NCI-H1092 treated with DMSO at 0.1 percent for 48 hours (cell line): ENCODE measurements at places on chromosomes 5 and 9.

GRCh38 chr9:104992659-104993058, 64.7 kb upstream of the ABCA1 start:
- DNase-seq: no peak

GRCh38 chr9:92480291-92480771, 2.0 kb downstream of the ASPN start:
- DNase-seq: no peak

DNA sequence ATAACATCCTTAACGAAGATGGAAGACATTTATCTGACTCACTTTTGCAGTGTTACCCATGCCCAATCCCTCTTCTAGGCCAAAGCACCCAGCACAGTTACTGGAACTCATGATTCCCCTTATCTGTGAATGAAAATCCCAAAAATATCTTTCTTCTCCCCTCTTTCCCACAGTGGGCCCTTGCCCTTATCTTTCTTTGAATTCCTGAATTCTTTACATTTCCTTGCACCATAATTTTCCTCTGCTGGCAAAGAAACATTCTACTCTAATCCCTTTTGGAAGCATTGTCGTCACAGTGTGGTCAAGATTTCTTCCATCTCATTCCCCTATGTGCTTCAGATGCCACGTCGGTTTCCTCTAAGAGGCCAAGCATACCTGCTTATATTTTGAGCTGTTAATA, 135.9 kb upstream of the LIFR start:
- no peak for DNase-seq

DNA sequence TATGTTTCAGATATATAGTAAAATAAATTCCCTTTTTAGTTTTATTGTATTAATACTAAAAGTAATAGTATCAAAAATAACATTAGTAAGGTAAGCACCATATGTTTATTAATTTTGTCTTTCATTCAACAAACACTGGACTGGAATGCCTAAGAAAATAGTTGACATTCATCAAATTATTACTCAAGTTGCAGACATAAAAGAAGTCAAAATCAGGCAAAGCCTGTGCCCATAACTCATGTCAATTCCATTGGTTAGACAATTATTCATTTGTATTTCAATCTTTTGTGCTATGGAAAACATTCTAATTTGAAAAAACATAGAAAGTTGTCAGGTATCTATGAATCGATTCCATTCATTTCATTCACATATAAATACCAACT, 158.9 kb downstream of the CEMIP2 start:
- no peak for DNase-seq

DNA sequence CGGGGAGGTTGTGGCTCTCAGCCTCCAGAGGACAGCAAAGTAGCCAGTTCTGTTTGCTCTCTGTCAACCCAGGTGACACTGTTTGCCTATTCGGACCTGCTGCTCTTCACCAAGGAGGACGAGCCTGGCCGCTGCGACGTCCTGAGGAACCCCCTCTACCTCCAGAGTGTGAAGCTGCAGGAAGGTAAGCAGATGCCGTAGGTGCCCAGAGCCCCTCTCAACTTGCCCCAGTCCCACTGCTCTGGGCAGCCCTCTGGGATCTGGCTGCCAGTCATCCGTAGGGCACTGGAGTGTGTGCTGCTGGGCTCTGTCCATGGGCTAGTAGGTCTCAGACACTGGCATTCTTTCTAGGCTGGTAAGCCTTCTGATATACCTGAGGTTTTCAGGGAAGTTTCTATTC, 59.3 kb downstream of the RGS3 start:
- DNase-seq: no peak

GRCh38 chr9:133615186-133615585, 6.0 kb upstream of the FAM163B start:
- peak; percentile 55 for DNase-seq

DNA sequence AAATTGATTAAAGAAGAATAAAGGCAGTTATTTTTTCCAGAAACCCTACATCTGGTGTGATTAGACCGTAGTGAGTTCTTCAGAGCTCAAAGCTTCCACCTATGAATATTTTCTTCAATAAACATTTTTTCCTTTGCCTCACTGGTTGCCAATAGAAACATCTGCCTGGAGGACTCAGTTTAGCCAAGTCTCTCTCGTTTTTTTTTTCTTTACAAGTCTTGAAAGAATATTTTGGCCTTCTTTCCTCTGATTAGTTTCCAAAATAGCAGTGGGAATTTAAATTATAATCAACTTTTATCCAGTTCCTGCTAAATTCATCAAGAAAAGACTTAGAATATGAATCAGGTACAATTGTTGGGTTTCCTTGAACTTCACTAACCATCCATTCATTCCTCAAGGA, 897.5 kb downstream of the TLE1 start:
- DNase-seq: no peak
